ENCODE measurements at places on chromosomes 4 and X. TPM values are rescaled to one million over a fixed set of nuclear protein-coding genes. Genes with fewer than 3 reads are reported as not detected.

DNA sequence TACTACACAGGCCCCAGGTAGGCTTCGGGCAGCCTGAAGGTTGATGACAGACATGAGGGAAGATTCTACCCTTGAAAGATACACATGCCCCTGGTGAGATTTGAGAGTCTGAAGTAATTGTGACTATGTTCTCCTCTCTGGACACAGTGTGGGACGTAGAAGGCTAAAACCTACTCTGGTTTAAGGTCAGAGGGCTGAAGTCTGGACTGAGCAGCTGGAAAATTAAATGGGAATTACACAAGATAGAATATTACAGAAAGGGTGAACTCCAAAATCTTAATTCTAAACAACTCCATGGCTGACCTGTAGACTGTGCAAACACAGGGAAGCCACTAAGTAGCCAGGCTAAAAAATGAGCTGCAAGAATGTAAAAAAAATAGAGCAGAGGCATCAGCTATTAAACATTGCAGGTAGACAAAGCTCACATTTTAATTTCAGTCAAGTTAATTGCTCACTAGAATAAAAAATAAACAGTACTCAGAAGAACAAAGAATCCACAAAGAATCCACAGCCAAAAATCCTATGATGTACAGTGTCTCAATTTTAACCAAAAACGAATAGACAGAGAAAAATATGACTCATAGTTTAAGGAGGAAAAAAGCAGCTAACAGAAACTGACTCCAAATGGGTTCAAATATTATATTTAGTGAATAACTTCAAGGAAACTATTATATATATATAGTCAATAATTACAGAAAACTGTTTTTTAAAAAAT, 170.4 kb downstream of the PCDH18 start:
- no peak overlapping the region for H3K27ac ChIP-seq
- no peaks in the 10 kb centered on the region for H3K27me3 ChIP-seq
- no peaks in the 10 kb centered on the region for H3K36me3 ChIP-seq
- DNase-seq = no peak
- H3K4me3 ChIP-seq = no peak overlapping the region

- DNase-seq = no peak
- no peak overlapping the region for H3K27ac ChIP-seq
- H3K27me3 ChIP-seq = no peaks in the 10 kb centered on the region
- no peaks in the 10 kb centered on the region for H3K4me1 ChIP-seq
- no peak overlapping the region for H3K4me3 ChIP-seq
Observed at GRCh38 chrX:71439420-71439819, 73.3 kb downstream of the TAF1 start.

- H3K27me3 ChIP-seq = no peaks in the 10 kb centered on the region
- no peaks in the 10 kb centered on the region for H3K4me1 ChIP-seq
- H3K4me3 ChIP-seq = peak overlapping the region; percentile 57
- DNase-seq = no peak
Observed at GRCh38 chr4:25663781-25664180, 8.1 kb downstream of the SLC34A2 start.

DNA sequence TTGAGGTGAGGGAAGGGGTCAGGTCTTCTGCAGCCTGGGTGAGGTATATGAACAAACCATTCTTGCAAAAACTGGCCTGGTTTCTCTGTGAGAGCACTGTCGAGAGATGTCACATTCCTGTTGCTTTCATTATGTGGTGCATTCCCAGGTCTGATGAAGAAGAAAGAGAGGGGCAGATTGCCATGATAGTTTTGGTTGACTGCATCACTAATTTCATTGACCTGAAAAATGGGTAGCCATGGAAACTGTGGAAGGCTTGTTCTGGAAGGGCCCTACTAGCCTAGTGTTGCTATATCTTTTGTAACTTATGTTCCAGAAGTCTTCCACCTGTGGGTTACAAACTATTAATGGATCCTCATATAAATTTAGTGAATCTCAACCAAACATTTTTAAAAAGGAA, 32.9 kb upstream of the CYBB start:
- DNase-seq = no peak
- H3K36me3 ChIP-seq = no peaks in the 10 kb centered on the region
- no peak overlapping the region for H3K4me3 ChIP-seq
- H3K4me1 ChIP-seq = no peaks in the 10 kb centered on the region
- H3K27me3 ChIP-seq = no peaks in the 10 kb centered on the region

GRCh38 chr4:153955327-153955726, 166.4 kb upstream of the SFRP2 start:
- no peak for DNase-seq
- no peaks in the 10 kb centered on the region for H3K27me3 ChIP-seq
- H3K27ac ChIP-seq = no peak overlapping the region
- H3K4me1 ChIP-seq = no peaks in the 10 kb centered on the region

DNA sequence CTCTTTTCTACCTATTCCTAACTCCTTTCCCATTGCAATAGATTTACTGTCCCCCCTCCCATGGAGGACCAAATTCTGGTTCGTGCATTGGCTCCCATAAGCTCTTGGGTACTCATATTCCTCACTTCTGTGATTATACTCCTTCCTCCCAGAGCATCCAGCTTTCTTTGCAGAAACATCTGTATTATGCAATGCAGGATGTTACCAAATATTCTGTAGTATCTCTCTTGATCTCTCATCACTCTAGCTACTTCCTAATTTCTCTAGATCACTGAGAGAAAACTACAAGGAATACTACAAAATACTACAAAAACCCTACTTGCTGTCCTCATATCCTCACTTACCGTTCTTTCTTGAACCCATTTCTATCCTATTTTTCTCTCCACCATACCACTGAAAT, 395.9 kb upstream of the HS3ST1 start:
- no peak for DNase-seq
- no peaks in the 10 kb centered on the region for H3K36me3 ChIP-seq
- H3K4me3 ChIP-seq = no peak overlapping the region
- H3K27me3 ChIP-seq = no peaks in the 10 kb centered on the region
- H3K27ac ChIP-seq = no peak overlapping the region

DNA sequence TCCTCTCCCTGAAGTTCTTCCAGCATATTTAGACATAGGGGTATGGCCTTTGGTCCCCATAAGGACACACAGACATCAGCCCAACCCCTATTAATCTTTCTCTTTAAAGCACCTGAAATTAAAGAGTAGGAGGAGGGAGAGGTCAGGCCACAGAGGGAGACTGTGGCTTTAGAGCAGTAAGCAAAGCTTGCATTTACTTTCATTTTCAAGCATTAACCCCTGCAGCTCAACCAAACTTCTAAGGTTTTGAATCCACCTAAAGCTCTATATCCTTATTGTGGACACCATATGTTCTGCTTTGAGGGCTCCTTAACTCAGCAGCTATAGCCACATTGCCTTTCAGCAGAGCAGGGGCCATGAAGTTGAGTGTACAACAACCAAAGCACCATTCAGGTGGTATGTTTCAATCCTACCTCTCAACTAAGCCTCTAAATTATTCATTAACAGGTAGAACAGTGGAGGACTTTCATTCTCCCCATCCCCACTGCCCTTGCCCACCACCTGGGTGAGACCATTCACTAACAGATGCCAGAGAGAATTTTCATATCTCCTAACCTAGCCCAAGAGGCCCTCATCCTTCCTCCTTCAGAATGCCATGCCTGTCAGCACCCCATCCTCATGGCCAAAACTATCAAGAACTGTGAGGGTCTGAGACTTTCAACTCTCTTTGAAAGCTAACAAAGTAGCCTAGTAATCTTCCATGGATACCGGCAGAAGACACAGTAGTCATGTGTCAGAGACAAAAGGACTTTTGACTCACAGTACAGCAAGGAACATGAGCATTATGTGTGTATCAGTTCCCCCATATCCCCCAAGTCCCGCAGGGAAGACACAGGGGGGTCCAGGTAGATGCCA, 20.8 kb downstream of the LIN54 start:
- no peak overlapping the region for H3K4me3 ChIP-seq
- no peak overlapping the region for H3K27ac ChIP-seq
- H3K36me3 ChIP-seq = no peaks in the 10 kb centered on the region
- peaks cover 12% of the 10 kb centered on the region for H3K4me1 ChIP-seq
- DNase-seq = no peak
- H3K27me3 ChIP-seq = no peaks in the 10 kb centered on the region

- peaks cover 5% of the 10 kb centered on the region for H3K4me1 ChIP-seq
- no peak overlapping the region for H3K27ac ChIP-seq
- no peak for DNase-seq
- H3K4me3 ChIP-seq = no peak overlapping the region
- H3K36me3 ChIP-seq = no peaks in the 10 kb centered on the region
Observed at GRCh38 chr4:138673053-138673452, 342.5 kb upstream of the NOCT start.

GRCh38 chr4:26819026-26819425, 41.6 kb upstream of the STIM2 start:
- no peak overlapping the region for H3K27ac ChIP-seq
- DNase-seq = no peak
- no peak overlapping the region for H3K4me3 ChIP-seq
- peaks cover 14% of the 10 kb centered on the region for H3K4me1 ChIP-seq
- H3K36me3 ChIP-seq = no peaks in the 10 kb centered on the region

GRCh38 chr4:40224432-40224831, 27.6 kb downstream of the RHOH start:
- H3K4me1 ChIP-seq = no peaks in the 10 kb centered on the region
- H3K4me3 ChIP-seq = no peak overlapping the region
- no peak overlapping the region for H3K27ac ChIP-seq
- H3K27me3 ChIP-seq = no peaks in the 10 kb centered on the region

MAGEE2 gene
- not detected for total RNA-seq

BMX gene
- 3.0 TPM for total RNA-seq

All from lower lobe of right lung (tissue), 2 donors.